Right ventricle myocardium inferior (tissue), 1 donor: ENCODE measurements at places on chromosomes 6 and 20.

- no peak for DNase-seq
These were observed 43.6 kb downstream of the USP45 start for GRCh38 chr6:99471638-99472037.

GRCh38 chr20:50930139-50930975 is 880 bp downstream of the ADNP start:
- peak; percentile 75 for DNase-seq

- DNase-seq: no peak
These were observed 8.5 kb downstream of the CD164 start for GRCh38 chr6:109373762-109374161.

DNA sequence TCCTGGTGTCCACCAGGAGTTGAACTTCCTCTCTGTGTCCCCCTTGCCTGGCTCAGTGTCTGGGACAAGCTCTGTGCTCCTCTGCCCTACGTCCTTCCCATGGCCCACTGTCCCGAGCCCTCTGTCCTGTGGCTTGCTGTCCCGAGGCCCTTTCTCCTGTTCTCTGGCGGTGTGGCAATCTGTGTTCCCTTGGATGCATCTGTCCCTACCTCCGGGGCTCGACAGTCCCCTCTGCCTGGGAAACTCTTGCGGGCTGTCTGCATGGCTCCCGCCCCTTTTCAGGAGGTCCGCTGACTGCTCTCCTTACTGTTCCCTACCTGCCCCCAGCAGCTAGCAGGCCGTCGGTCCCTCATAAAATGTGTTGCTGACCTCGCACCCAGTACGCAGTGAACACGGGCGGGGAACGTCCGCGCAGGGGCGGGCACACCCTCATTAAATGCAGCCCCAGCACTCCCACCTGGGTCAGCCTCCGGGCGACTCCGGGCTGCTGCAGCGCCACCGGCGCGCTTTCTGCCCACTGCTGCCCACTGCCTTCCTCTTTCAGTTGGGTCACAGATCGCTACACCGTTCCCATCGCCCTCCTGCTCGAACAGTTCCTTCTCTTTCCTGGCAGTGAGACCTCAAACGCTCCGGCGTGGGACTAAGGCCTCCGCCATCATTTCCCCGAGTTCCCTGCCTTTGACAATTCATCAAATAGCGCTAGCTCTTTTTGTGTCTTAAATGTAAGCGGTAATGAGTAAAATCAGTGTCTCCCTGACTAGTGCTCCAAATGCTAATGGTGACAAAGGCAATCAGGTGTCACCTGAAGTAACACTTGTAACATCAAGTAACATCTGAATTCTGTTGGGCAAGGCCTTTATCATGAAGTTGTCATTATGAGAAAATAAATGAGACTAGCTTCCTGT is 60.5 kb downstream of the RSPH3 start:
- DNase-seq: no peak

- no peak for DNase-seq
These were observed 73.8 kb upstream of the MPC1 start for GRCh38 chr6:166456395-166457156.

- peak; percentile 66 for DNase-seq
These were observed 14.5 kb downstream of the PCIF1 start for GRCh38 chr20:45948742-45949541.

DNA sequence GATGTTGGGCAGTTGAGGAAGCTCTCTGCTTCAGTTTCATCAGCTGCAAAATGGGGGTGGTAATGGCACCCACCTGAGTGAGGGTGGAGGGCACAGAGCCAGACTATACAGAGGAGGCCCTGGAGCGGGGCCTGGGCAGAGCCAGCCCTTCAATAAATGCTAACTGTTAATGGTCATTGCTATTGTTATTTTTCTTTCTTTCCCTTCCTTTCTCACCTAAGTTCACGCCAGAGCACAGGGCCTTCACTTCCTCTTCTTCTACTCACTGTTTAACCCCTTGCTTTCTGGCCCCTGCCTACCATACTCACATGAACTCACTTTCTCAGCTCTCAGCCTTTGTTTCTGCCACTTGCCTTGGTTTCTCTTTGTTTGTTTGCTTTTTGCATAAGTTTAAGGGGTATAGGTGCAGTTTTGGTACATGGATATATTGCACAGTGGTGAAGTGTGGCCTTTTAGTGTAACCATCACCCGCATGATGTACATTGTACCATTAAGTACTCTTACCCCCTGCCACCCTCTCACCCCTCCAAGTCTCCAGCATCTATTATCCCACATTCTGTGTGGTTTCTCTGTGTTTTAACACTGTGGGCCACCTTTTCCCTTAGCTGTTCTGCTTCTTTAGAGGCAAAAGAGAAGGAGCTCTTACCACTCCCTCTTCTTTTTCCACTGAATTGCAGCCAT is 7.5 kb upstream of the RREB1 start:
- no peak for DNase-seq

GRCh38 chr6:103405321-103405720 is 1454.4 kb downstream of the HACE1 start:
- no peak for DNase-seq

GRCh38 chr6:30793521-30794194 is 49.3 kb upstream of the IER3 start:
- no peak for DNase-seq

GRCh38 chr6:149716181-149716963 is 1.5 kb downstream of the LATS1 start:
- DNase-seq: no peak
